Inflammatory macrophage treated with lipopolysaccharide for 4 hours (primary cell): ENCODE measurements at places on chromosomes 2 and 18.

DNA sequence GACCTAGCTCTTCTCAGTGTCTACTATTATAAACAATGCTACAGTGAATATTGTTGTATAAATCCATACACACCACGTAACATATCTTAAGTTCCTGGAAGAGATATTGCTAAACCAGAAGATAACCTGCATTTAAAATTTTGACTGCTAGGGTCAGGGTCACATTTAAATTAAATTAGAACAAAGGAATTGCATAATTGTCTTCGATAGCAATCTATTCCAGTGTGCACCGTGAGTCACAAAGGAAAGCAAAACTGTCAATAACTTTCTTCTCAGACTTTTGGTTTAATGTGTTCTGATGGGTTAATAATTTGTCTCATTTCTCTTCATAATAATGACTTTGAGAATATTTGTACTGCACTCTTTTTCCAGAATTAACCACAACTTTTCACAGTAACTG is 4.2 kb downstream of the GEN1 start:
- peak; percentile 28 for DNase-seq

DNA sequence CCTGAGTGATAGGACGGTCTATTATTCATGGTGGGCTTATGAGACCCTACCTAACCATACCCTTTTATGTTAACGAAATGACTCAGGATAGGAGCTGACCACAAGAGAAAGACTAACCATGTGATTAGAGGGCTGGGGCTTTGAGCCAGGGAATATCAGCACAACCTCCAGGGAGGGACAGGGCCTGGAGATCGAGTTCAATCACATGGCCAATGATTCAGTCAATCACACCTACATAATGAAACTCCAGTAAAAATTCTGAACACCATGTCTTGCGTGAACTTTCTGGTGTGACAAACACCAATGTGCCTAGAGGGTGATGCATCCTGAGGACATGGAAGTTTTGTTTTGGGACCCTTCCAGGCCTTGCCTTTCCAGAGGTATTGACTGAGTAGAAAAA is 2.2 kb upstream of the TEX51 start:
- no peak for DNase-seq

- DNase-seq, result no peak
Measured at GRCh38 chr2:164006704-164007103, 270.9 kb upstream of the FIGN start.

DNA sequence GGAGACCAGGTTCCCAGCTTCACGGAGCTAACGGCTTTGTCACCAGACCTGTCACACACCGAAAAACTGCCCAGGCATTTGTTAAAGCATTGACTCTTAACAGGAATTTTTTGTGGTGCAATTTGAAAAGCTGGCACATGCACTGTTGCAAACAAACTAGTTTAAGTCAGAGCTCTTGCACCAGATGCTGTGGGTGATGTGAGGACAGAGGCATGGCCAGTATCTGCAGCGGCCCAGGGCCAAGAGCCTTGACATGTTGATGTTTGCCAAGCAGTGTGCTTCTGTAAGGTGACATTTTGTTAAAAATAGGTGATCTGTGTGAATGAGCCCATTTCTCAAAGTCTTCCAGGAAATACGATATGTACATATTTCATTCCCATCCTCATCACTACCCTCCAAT is 142.5 kb downstream of the MTCL1 start:
- DNase-seq, result no peak

- peak; percentile 54 for DNase-seq
Measured at GRCh38 chr18:13366962-13367892, 148.7 kb downstream of the LDLRAD4 start.

DNA sequence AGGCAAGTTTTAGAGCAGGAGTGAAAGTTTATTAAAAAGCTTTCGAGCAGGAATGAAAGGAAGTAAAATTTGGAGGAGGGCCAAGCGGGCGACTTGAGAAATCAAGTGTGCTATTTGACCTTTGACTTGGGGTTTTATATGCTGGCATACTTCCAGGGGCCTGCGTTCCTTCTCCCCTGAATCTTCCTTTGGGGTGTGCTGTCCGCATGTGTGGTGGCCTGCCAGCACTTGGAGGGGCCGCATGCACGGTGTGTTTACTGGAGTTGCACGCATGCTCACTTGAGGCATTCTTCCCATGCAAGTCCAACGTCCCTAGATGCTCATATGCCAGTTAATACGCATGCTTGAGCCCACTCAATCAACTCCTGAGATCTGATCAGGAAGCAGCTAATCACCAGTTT is 78.3 kb upstream of the MAP4K4 start:
- peak; percentile 79 for DNase-seq

DNA sequence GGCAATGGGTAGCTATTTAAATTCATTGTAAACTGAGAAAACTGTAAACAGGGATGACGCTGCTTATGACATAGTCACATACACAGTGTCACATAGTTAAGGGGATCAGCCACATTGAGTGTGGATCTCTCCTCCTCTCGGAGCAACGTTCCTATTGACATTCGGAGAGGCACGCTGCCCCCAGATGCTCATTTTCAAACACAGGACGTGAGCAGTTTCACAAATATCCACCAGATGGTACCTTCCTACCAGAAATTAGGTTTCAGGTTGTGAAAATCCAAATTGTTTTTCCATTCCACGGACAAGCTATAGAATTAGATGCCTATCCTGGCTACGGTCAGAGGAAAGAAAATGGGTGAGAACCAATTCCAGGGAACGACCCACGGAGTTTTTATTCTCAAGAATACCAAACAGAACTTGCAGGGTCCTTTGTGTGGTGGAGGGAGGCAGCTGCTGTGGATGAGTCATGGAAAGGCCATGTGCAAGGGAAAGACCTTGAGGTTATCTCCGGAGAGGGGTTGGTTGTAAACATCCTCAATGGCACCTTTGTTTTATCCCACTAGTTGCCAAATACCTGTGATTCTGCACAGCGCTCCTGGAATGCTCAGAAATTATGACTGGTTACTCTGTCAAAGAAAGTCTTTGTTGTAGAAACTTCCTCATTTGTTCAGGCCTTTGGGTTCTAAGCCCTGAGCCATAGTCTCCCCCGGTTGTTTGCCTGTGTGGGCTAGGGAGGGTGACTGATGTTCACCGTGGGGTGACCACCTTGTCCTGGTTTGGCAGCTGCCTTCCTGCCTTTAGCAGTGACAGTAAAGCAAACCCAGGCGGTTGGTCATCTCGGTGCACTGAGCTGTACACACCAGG is 88.0 kb downstream of the ACTR3 start:
- no peak for DNase-seq

DNA sequence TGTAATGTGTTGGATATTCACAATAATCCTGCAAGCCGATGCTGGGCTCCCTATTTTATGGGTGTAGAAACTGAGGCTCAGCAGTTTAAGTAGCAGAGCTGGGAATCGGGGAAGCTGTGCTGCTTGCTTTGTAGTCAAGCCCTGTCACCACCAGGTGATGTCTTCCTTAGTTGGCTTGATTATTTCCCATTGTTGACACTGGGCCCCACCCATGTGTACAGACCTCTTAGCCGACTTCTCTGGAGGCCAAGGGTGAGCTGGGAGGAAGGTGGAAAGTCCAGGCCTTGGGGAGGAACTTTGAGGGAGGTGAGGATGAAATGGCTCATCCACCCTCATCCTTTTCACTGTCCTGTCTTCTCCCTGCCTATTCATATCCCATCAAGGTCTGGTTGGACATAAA is 60.0 kb downstream of the CAPN13 start:
- DNase-seq, result no peak

DNA sequence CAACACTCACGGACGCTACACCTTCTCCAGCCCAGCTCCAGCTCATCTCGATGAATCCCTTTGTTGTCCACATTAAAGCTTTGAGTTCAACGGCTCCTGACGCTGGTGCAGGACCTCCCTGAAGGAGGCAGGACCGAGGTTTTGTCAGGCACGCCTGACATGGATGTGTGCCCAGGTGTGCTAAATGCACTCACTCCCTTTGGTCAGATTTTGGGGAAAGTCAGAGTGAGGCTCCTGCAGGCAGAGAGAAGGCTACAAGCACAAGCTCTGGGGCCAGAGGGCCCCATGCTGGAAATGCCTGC is 78.6 kb downstream of the NDUFA10 start:
- no peak for DNase-seq

DNA sequence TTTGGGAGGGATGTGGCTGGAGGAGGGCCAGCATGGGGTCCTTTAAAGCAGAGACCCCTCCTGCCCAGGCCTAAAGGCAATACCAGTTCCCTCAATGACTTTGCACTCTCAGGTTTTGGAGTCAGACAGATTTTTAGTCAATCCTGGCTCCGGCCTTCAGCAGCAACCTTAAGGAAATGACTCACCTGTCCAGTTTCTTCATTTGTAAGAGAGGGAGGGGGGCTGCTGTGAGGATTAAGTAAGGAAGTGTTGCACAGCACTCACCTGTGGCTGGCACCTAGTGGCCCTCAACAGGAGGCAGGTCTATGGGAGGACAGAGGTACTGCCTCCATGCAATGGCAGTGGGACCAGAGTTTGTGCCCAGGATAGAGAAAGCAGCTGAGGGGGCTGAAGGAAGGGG is 13.7 kb downstream of the CNGA3 start:
- no peak for DNase-seq

- peak; percentile 90 for DNase-seq
Measured at GRCh38 chr2:241637018-241637794, at the start of the genes ATG4B and THAP4. Gene ATG4B (plus strand): TSS chr2:241637693. CDS start chr2:241637715, 22 bp downstream. Gene THAP4 (minus strand): TSS chr2:241637158. CDS start chr2:241637017, 141 bp downstream.

DNA sequence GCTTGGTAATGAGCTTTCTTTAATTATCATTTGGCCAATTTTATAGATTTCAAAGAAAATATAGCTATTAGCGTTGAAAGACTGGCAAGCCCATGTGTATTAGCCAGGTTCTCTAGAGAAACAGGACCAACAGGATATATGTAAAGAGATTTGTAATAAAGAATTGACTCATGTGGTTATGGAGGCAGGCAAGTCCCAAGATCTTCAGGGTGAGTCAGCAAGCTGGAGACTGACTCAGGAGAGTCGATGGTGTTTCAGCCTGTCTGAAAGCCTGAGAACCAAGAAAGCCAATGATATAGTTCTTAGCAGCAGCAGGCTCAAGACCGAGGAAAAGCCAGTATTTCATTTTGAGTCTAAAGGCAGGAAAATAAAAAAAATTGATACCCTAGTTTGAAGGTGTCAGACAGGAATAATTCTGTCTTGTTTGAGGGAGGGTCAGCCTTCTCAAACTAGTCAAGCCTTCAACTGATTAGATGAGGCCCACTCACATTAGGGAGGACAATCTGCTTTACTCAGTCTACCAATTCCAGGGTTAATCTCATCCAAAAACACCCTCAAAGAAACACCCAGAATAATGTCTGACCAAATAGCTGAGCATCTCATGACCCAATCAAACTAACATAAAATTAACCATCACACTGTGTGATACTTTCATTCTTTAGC is 78.3 kb upstream of the CRIM1 start:
- DNase-seq, result no peak

DNA sequence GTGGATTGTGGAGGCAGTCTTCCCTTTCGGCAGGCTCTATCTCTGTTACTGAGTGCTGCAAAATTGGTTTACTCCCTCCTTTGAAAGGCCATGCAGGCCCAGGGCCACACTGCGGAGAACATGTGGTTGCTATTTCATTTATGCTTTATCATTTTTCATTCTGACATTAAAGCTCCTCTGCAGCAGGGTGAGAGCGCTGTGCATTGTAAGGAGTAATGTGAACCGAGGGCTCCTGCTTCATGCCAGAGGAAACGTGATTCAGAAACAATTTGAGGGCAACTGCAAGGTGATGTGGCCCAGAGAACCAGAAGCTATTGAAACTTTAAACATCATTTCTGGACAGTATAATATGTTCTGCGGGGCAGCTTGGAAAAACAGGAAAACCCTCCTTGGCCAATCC is 341.6 kb upstream of the NT5C1B start:
- DNase-seq, result no peak
